HEK293T (cell line): ENCODE measurements at places on chromosomes 11 and 22.

- DNase-seq = no peak
These were observed 80.4 kb upstream of the FSHB start for GRCh38 chr11:30150425-30150824.

GRCh38 chr22:37485395-37486223, 575 bp downstream of the MFNG start:
- no peak for DNase-seq

DNA sequence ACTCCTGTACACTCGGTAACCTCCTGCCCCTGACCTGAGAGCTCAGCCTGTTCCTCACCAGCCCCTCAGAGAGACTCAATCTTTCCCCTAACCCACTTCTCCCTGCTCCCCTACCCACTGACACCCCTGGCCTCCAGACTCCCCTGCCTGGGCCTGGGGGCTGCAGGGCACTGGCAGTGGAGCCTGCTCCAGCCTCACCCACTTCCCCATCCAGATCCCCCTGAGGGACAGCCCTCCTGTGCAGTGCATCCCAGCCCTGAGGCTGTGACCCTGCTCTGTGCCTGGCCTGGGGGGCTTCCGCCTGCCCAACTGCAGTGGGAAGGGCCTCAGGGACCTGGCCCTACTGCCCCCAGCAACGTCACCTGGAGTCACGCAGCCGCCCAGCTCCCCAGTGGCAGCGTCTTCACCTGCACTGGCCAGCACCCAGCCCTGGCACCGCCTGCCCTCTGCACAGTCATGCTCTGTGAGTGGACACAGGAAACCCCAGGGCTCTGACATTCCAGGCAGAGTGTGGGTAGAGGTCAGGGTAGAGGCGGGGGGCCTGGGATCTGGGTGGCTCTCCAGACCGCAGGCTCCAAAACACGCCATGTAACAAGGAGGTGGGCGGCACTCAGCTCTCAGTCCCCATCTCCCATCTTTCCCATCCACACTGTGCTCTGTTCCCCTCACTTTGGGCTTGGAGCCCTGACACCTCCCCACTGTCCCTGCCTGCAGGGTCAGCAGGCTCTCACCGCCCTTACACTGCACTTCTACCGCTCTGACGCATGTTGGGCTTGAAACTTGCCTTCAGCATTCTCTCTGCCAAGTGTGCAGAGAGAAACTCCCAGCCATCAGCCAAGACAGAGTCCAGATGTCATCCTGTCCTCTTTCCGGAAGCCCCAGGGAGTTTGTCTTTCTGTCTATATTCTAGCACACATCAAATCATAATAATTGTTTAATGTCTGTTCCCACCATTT, 5.1 kb downstream of the VSIG10L2 start:
- DNase-seq = no peak

DNA sequence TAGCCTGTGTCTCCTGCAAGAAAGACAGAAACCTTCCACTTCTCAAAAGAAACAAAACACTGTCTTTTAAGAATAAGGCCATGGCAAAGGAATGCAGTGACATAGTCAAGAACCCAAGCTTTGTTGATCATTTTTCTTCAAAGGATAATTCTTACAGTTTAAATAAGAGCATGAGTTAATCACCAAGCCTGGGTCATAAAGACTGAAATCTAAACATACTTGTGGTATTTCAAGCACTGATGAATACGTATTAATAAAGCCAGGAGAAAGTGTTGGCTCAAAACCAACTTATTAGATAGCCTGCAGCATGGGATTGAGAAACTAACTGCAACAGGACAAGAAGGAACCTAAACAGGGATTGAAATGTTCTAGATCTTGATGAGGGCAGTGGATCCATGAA, 143.3 kb upstream of the MTNR1B start:
- DNase-seq = no peak
